ENCODE measurements at places on chromosomes 1 and 21.
A peak's percentile ranks its signal among the peaks of the same experiment; 100 is the strongest.

DNA sequence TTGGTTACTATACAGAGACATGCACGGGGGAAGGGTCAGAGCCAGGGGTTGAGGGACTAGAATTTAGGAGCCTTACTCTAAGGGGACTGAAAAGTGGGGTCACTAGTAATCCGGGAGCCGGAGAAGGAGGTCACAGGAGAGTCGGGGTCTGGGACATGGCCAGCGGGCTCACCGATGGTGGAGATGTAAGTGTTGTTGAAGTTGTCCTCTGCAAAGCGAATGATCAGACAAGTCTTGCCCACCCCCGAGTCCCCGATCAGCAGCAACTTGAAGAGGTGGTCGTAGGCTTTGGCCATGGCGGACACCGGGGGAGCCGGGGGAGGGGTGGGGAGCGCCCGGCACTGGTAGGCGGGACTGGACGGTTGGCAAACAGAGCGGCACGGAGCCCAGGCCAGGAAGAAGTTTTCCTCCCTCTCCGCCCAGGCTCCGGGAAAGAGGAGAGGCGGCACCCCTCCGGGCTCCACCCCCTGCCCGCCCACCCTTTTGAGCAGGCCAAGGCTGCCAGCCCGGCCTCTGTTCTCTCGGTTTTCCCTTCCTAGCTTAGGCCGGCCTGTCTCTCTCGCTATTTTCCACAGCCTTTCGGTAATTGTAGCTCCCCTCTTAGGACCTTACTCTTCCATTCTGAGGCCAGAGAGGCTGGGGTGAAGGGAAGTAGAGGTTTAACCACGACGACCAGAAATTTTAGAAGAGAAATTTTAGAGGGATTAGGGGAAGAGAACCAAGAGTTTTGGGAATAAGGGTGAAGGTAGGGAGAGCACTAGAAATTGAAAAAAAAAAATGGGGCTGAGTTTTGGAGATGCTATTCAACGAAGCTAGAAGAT, at the start of gene RAB13:
TSS of gene RAB13 (minus strand) at position 399 of the 821 bp plus-strand sequence. CDS start at position 296, 103 bp downstream.
- H3K27ac ChIP-seq = peak within 1 kb of the TSS; percentile 74
- no peaks in the 10 kb centered on the region for H3K36me3 ChIP-seq
- no peak for DNase-seq
- peaks cover 13% of the 10 kb centered on the region for H3K27me3 ChIP-seq

GRCh38 chr1:192914696-192915095, 105.9 kb downstream of the RGS2 start:
- no peaks in the 10 kb centered on the region for H3K4me1 ChIP-seq
- H3K27me3 ChIP-seq = no peaks in the 10 kb centered on the region
- no peaks in the 10 kb centered on the region for H3K36me3 ChIP-seq
- no peak overlapping the region for H3K4me3 ChIP-seq
- no peak for DNase-seq

- H3K27ac ChIP-seq = no peak overlapping the region
- no peaks in the 10 kb centered on the region for H3K27me3 ChIP-seq
- peaks cover 11% of the 10 kb centered on the region for H3K4me1 ChIP-seq
- no peak for DNase-seq
- no peaks in the 10 kb centered on the region for H3K36me3 ChIP-seq
These were observed 35.1 kb downstream of the LRRC3 start for GRCh38 chr21:44490405-44490804.

GRCh38 chr1:46553506-46553905, 2.1 kb upstream of the KNCN start:
- H3K27me3 ChIP-seq = no peaks in the 10 kb centered on the region
- H3K4me3 ChIP-seq = no peak overlapping the region
- no peak overlapping the region for H3K27ac ChIP-seq
- H3K36me3 ChIP-seq = peaks cover 10% of the 10 kb centered on the region
- no peak for DNase-seq
- no peaks in the 10 kb centered on the region for H3K4me1 ChIP-seq

DNA sequence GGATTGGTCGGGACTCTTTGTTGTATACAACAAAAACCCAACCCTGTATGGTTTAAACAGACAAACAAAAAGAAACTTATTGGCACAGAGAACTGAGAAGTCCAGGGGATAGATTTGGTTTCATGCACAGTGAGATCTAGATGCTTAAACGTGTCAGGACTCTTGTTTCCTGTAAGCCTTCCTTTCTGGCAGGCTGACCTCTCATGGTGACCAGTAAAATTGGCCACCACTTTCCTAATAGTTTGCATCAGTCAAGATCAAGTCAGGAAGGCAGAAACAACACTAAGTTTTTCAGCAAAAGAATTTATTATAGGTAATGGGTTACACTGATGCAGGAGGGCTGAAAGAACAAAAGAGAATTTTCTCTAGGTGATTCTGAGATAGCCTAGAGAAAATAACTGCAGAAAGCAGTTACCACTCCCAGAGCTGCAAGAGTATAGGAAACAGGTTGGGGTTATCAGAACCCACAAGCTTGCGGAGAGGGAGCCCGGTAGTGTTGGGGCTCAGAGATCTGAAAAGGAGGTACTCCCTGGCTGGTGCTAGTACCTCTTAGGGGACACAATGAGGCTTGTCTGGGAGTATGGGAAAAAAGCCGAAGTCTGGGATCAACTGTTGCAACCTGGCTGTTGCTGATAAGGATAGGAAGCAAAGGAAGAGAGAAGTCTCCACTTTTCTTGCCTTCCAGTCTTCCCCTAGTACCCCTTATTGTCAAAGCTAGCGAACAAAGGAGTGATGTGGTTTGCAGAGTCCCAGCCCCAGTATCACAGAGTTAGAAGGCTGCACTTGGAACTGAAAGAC, 21.4 kb downstream of the CITED4 start:
- no peaks in the 10 kb centered on the region for H3K27me3 ChIP-seq
- no peak overlapping the region for H3K4me3 ChIP-seq
- H3K4me1 ChIP-seq = peaks cover 33% of the 10 kb centered on the region
- no peak overlapping the region for H3K27ac ChIP-seq
- peak; percentile 67 for DNase-seq

DNA sequence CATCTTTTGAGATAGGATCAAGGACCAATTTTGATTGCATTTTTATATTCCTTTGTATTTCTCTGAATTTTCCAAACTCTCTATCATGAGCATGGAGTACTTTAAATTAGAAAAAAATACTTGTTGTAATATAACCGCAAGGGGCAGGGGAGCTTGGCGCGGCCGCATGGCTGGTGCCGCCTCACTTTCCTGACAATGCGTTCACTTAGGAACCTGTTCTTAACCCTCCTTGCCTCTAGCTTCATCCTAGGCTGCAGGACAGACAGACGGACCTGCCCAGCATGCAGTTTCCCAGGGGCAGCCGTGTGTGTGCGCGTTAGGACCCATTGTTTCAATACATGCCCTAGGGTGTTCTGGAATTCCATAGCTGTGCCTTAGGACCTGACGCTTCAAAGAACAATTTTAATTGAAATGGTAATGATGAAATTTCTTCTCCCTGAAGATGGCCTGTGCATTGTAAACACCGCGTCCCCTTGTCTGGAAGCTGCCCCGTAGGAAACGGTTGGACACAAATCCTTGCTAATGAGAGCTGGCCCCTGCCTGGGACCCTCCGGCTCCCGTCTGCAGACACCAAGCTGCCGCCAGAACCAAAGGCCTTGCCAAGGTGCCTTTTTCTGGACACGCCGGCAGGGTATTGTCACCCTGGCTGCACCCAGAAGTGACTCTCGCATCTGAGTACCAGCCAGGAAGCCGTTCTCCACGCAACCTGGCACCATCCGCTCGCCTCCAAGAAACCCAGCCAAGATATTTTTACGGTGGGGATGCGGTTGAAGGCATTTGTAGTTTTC, 466.4 kb downstream of the NPHP4 start:
- H3K27ac ChIP-seq = no peak overlapping the region
- no peaks in the 10 kb centered on the region for H3K27me3 ChIP-seq
- H3K36me3 ChIP-seq = no peaks in the 10 kb centered on the region
- no peaks in the 10 kb centered on the region for H3K4me1 ChIP-seq
- no peak for DNase-seq

GRCh38 chr1:30903343-30904034, 5.1 kb downstream of the SDC3 start:
- peaks cover 27% of the 10 kb centered on the region for H3K27me3 ChIP-seq
- DNase-seq = no peak
- no peaks in the 10 kb centered on the region for H3K36me3 ChIP-seq
- H3K4me1 ChIP-seq = peaks cover 2% of the 10 kb centered on the region
- H3K27ac ChIP-seq = no peak overlapping the region

- no peak for DNase-seq
- no peaks in the 10 kb centered on the region for H3K36me3 ChIP-seq
- H3K27ac ChIP-seq = no peak overlapping the region
These were observed 114.2 kb downstream of the SIK1 start for GRCh38 chr21:43312751-43313169.

DNA sequence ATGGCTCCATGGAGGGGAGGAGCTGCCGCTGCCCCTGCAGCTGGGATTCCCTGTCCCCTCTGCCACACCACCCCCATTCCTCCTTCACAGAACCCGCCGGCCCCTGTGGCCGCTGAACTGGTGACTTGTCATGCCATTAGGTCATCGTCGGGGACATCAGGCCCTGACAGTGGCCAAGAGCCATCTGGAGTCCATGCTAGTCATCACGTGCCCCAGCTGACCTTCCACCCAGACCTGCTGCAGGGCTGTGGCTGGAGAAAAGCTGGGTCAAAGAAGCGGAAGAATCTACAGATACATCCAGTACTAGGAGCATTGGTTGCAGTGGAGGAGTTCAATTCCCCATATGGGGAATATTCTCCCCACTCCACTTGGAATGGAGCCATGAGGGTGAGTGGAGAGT, 78.1 kb downstream of the KCNJ15 start:
- no peaks in the 10 kb centered on the region for H3K4me1 ChIP-seq
- H3K36me3 ChIP-seq = no peaks in the 10 kb centered on the region
- no peak for DNase-seq
- no peak overlapping the region for H3K27ac ChIP-seq

- DNase-seq = no peak
- no peak overlapping the region for H3K27ac ChIP-seq
- H3K27me3 ChIP-seq = peaks cover 21% of the 10 kb centered on the region
- no peak overlapping the region for H3K4me3 ChIP-seq
- no peaks in the 10 kb centered on the region for H3K36me3 ChIP-seq
These were observed 4.9 kb downstream of the WNT9A start for GRCh38 chr1:227942716-227943261.

- no peak overlapping the region for H3K4me3 ChIP-seq
- H3K4me1 ChIP-seq = no peaks in the 10 kb centered on the region
- H3K27me3 ChIP-seq = no peaks in the 10 kb centered on the region
- no peaks in the 10 kb centered on the region for H3K36me3 ChIP-seq
- DNase-seq = no peak
These were observed 20.7 kb upstream of the POFUT2 start for GRCh38 chr21:45308194-45309068.

GRCh38 chr1:193730017-193730416, 543.6 kb upstream of the B3GALT2 start:
- no peak for DNase-seq
- H3K4me3 ChIP-seq = no peak overlapping the region
- no peaks in the 10 kb centered on the region for H3K4me1 ChIP-seq
- no peak overlapping the region for H3K27ac ChIP-seq
- H3K27me3 ChIP-seq = no peaks in the 10 kb centered on the region

- H3K4me3 ChIP-seq = no peak overlapping the region
- no peaks in the 10 kb centered on the region for H3K27me3 ChIP-seq
- peaks cover 44% of the 10 kb centered on the region for H3K36me3 ChIP-seq
These were observed 7.4 kb downstream of the CHI3L2 start for GRCh38 chr1:111234866-111235265.

DNA sequence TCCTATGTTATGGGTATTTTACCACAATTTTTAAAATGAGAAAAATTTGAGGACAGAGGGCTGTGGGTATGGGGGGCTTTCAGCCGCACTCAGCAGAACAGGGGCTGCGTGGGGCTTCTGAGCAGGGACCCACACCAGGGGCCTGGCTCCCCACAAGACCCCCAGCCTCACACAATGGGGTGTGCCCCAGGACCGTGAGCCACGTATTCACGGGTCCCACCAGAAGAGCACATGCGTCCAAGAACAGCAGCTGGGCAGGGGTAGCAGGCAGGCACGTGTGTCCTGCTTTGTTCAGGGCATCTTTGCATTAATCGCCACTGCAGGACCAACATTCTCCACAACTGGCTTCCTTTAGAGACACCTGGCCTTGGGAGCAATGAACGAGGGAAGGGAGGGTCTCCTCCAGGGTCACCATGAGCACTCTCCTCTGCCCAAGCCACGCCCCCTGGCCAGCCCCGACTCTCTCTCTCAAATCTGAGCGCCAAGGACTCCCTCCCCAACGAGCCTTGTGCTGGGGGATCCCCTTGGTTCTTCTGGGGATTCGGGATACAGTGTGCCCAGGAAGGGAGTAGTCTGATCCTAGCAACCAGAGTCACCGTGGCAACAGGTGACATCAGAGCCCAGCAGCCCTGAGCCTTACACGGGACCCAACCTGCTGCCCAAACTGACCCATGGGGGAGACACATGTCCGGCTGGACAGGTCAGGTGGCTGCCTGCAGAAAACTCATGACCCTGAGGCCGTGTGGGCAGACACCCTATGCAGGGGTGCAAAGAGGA, 7.4 kb upstream of the ARF1 start:
- no peaks in the 10 kb centered on the region for H3K27me3 ChIP-seq
- no peak overlapping the region for H3K4me3 ChIP-seq
- no peak for DNase-seq
- no peaks in the 10 kb centered on the region for H3K36me3 ChIP-seq

DNA sequence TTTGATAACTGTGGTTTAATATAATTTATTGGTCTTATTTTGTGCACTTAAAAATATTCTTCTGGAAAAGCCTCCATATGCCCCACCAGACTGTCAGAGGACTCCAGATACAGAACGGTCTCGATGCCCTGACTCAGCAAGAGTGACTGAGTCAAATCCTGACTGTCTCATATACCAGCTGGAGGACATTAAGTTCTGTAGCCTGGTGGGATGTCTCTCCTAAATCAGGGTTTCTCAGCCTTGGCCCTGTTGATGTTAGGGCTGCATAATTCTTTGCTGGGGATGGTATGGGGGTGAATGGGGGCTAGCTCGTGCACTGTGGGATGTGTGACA, 67.7 kb upstream of the TLR5 start:
- DNase-seq = no peak
- no peaks in the 10 kb centered on the region for H3K27me3 ChIP-seq
- no peaks in the 10 kb centered on the region for H3K36me3 ChIP-seq
- no peak overlapping the region for H3K4me3 ChIP-seq
- no peak overlapping the region for H3K27ac ChIP-seq
